Activated CD4-positive, alpha-beta memory T cell treated with anti-CD3 and anti-CD28 coated beads, Interleukin-2, amount 10 ng/mL, durations not matched to agents 7 days and 5 days (primary cell): ENCODE measurements at places on chromosomes 7 and 10. TPM values are rescaled to one million over a fixed set of nuclear protein-coding genes. Genes with fewer than 3 reads are reported as not detected.

GRCh38 chr10:20117471-20117870 lies 301.2 kb downstream of the PLXDC2 start:
- DNase-seq: no peak

GRCh38 chr7:104267701-104268368 lies 60.0 kb upstream of the ORC5 start:
- no peak for DNase-seq

GRCh38 chr7:124188576-124188975 lies 155.7 kb upstream of the TMEM229A start:
- DNase-seq: no peak

DNA sequence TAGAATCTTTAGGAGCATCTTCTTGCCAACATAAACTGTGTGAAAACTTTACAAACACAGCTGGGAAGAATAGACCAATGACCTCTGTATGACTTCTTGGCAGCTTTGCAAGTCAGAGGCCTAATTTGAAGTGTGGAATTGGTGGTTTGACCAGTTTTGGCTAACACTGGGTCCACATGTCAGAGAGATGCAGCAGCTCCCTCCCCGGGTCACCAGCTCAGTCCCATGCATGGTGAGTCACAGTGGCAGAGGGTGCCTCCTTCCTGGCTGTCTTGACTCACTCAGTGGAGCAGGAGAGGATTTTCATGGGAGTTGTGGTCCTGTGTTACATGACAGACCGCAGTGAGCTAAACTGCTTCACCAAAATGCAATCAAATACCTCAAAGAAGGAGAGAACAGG lies 8.2 kb upstream of the STARD3NL start:
- DNase-seq: no peak

DNA sequence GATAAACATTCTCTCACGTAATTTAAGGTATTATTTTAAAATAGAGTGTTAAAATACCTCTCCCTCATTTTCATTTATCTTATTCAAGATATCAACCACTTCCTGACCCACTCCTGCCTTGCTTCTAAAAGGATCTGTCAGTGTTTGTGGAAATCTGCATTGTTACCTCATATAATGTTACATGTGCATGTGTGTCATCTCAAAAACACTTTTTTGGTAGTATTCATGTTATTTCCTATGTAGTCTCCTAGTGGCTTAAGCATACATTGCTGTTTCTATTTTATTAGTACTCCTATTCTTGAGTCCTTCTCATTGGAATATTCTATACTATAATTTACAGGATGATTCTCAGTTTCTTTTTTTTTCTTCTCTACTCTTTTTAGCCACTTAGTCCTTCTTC lies 1360.7 kb upstream of the CELF2 start:
- no peak for DNase-seq

GRCh38 chr10:62183442-62183841 lies 85.2 kb downstream of the RTKN2 start:
- peak; percentile 49 for DNase-seq

GRCh38 chr7:92681633-92682032 lies 91.4 kb upstream of the FAM133B start:
- DNase-seq: no peak

GRCh38 chr7:107079212-107079940 lies 34.9 kb downstream of the PRKAR2B start:
- no peak for DNase-seq

- DNase-seq: no peak
Measured at GRCh38 chr10:4058514-4059029, 273.6 kb upstream of the KLF6 start.

GRCh38 chr10:121804460-121804859 lies 123.4 kb downstream of the ATE1 start:
- no peak for DNase-seq

Gene SORCS1
- total RNA-seq: not detected

Gene EPO
- not detected for total RNA-seq
